SIG-M5 (cell line): ENCODE measurements at places on chromosomes 3 and 15.

- no peak for DNase-seq
These were observed 559.4 kb upstream of the KCNMB2 start for GRCh38 chr3:177976866-177977265.

- DNase-seq = no peak
These were observed 98.0 kb downstream of the USP13 start for GRCh38 chr3:179750720-179751328.

GRCh38 chr3:190995156-190995555 is 132.7 kb upstream of the GMNC start:
- DNase-seq = no peak

DNA sequence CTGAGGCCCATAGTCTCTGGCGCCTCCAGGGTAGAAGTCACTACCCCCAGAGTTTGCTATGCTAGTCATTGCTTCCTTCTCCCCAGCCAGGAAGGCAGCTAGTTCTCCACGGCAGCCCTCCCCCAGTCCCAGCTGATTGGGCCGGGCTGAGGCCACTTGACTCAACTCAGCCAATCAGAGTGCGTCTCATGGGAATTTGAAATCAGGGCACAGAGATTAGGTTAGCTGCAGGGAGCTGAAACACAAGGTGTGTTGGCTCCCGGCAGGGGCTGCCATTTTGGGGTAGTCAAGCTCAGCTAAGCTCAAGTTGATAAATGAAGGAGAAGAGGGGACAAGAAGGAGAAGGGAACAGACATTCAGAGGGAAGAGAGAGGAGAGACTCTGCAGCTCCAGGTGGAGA is 32.8 kb downstream of the LINGO1 start:
- no peak for DNase-seq

GRCh38 chr15:24944954-24945353 is 9.8 kb upstream of the SNRPN start:
- DNase-seq = no peak

- DNase-seq = no peak
These were observed 67.6 kb downstream of the SSUH2 start for GRCh38 chr3:8576841-8577571.

DNA sequence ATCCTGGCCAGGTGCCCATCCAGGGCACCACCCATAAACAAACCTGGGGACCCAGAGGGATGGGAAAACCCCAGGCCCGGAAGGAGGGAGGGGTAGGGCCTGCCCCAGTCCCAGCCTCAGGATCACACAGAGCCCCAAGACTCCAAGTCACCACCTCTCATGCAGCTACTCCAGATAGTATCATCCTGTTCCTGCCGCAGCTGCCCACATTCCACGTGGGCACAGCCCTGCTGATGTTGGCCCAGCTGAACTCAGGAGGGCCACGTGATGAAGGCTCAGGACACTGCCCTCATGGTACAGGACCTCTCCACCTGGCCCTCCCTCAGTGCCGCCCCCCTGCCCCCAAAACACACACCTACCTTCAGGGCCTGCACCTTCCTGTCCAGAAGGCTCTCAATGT is 69.5 kb downstream of the CACNA2D2 start:
- no peak for DNase-seq

DNA sequence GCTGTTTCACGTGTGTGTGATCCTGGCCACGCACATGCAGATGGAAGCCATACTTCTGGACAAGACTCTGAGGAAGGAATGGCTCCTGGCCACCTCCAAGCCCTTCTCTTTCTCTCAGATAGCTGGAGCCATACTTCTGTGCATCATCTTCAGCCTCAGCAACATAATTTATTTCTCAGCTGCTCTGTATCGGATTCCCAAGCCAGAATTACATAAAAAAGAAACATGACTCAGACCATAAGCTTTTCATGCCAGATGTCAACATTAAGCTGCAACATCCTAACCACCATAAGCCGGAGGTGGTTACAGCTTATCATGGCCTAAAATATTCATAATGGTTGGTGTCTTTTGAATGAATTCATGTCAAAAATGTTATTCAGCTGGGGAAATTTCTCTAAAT is 10.6 kb upstream of the KIF23 start:
- DNase-seq = no peak

DNA sequence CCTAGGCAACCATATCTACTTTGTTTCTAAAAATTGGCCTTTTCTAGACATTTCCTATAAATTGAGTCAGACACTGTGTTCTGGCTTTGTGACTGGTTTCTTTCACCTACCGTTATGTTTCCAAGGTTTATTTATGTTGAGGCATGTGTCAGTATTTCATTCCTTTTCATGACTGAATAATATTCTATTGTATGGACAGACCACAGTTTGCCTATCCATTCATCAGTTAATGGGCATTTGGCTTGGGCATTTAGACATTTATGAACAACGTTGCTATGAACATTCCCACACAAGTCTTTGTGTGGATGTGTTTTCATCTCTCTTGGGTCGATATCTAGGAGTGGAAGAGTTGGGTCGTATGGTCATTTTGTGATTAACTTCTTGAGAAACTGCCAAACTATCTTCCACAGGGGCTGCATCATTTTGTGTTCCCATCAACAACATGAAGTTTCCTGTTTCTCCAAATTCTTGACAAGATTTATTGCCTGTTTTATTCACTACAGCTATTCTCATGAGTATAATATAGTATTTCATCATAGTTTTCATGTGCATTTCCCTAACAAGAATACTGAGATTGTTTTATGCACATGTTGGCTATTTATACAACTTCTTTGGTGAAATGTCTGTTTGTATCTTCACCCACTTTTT is 3.5 kb upstream of the EFCC1 start:
- no peak for DNase-seq

DNA sequence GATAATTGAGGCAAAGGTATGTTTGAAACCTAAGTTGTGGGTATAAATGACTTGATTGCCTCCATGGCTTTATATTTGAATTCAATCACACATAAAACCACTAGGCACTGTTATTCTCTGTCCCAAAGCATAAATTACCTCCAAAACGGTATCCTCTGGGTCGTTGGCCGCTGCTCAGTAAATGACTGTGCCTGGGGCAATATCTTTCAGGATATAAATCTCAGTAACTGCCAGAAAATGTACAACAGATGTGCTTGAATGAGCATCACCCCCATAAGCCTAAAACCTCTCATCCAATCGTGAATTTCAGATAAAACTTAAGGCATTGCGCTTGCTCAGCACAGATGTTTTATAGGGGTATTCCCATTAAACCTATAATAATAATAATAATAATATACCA is 19.0 kb upstream of the C3orf49 start:
- DNase-seq = no peak

GRCh38 chr3:100844063-100844936 is 135.0 kb downstream of the TFG start:
- DNase-seq = no peak

DNA sequence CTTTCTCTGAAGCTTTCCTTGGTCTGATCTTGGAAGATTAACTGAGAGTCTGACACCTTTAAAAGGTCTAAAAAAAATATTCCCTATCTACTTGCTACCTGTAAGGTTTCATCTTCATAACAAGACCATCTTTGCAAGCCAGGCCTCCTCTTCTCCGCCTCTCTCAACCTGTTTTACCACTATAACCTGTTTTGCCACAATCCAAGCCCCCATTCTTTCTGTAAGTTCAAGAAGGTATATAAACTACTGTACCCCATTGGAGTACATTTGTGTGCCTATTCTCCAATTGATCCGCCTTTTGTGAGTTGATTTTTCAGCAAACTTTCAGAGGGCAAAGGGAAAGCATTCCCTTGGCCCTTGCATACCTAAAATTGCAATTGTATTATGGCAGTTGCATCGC is 319.3 kb upstream of the NECTIN3 start:
- DNase-seq = no peak

GRCh38 chr3:122691195-122691594 is 10.6 kb downstream of the PARP14 start:
- DNase-seq = no peak

DNA sequence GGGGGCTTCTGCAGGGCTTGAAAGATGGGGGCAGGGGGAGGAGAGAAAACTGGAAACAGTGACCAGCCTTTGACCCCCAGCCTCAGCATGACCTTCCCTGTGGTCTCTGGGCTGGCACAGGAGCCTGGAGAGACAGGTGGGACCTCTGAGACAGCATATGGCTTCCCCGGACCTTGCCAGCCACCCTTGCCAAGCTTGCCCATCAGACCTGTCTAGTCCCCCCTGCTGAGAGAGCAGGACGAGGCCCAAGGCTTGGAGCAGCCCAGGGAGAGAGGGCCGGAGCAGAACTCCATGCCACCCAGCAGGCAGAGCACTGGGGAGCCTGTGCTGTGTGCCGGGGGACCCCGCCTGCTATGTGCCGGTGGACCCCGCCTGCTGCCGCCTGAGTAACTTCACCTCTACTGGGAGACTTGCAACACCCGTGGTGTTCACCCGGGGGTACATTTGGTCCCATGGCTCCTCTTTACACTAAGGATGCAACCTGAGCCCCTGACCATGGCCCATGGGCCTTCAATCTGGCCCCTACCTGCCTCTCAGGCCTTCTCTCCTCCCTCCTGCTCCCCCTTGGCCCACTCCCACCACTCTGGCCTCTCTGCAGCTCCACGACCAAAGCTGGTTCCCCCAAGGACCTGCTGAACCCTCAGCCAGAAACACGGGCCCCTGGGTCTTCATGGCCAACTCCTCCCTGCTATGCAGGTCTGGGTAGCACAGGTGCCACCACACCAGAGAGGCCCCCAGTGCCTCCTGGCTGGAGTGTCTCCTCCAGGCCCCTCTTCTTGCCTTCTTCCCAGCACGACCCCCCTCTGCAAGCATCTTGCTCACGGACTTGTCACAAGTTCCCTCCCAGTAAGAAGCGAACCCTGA is 21.1 kb upstream of the SLC41A3 start:
- no peak for DNase-seq

DNA sequence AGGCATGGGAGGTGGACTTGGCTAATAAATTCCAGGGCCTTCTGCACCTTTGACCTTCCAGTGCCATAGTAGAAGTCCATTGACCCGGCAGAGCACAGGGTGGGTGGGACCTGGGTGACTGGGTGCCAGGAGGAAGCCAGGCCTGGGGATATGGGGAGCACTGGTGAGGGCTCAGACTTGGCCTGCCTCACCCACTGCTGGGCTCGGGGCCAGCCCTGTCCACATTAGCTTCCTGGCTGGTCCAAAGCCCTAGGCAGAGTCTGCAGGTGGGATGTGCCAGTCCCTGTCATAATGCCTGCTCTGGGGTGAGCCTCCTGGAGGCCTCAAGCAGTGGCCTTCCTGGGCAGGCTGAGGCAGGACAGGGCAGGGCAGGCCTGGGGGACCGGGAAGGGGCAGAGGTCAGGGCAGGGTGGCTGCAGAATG is 38.1 kb upstream of the CHRNB4 start:
- DNase-seq = no peak

GRCh38 chr15:91522605-91523332 is 330.7 kb upstream of the SLCO3A1 start:
- DNase-seq = no peak

- DNase-seq = no peak
These were observed 212.2 kb downstream of the LPP start for GRCh38 chr3:188365988-188366698.

DNA sequence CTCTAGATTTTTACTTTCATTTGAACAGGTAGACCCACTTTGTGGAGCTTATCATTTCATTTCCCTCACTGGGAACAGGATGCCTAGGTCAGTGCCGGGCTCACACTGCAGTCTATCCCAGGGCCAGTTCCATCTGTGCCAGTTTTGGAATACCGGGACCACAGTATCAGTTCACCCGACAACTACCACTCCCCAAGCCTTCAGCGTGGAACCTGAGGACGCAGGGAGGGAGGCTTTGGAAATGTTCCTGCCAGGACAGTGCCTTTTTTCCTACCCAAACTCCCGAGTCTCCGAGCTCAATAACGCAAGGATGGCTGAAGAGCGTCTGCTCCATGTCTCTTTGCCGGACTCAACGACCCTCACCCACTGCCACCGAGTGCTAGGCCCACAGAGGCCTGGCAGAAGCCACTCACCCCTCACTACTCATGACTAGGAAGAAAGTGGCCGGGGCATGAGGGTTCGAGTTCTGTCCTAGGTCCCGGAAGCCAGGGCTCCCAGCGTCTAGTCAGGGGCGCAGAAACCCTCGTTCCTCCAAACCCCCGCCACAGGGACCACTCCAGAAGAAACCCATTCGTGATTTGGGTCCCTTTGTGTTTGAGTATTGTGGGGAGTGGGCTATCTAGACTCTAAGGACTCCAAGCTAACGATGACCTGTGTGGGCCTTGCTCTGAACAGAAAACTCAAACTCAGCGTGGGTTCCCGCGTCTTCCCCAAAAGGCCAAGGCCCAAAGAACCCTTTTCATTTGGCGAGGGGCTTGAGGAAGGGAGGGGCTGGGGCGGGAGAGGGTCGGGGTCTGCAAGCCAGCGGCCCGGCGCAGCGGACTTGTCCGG is 11.4 kb downstream of the ZIC1 start:
- no peak for DNase-seq

DNA sequence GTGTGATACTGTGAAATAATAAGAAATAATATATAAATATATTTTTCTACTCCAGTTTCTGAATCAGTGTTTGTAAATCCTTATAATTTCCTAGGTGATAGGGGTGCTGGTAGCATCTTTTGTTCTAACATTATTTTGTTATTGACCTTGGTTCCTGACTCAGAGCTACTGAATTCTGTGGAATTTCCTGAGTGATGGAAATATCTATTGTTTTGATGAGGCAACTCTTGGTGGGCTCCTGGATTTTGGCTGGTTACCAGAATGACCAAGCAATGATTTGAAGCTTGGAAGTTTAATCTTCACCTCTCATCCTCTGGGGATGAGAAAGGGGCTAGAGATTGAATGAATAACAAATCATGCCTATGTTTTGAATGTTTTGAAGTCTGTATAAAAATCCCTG is 377.3 kb downstream of the LPP start:
- DNase-seq = no peak

DNA sequence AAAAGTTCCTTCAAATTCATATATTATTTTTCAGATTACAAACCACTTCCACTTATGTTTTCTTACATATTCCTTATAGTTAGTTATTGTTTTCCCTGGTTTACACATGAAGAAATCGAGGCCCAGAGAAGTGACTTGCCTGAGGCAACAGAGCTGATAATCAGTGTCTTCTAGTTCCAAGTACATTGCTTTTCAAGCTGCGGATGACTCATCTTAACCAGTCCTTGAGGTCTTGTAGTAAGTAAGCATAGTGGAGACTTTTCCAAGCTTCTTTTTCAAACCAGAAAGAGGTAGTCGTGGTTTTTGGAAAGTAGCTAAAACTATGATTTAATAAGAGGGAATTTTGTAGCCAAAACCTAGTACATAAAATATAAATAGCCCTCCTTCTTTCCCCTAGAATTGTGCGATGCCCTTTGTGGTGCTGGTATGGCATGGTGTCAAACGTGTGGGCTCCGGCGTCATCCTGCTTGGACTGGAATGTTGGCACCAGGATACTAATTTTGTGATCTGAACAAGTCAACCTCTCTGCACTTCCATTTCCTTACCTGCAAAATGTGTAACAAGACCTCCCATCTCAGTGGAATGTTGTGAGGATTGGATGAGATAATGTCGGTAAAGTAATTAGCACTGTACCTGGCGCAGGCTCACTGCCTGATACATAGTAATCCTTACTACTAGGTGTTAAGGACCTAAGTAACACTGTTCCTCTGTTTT is 19.0 kb upstream of the DLG1 start:
- DNase-seq = no peak

- DNase-seq = no peak
These were observed 9.1 kb downstream of the CLCN2 start for GRCh38 chr3:184352149-184352785.

- no peak for DNase-seq
These were observed 76.0 kb upstream of the SNRK start for GRCh38 chr3:43210049-43211027.

GRCh38 chr15:49436751-49437150 is 13.7 kb downstream of the FGF7 start:
- no peak for DNase-seq
